ENCODE measurements at places on chromosomes 6 and 20. TPM values are rescaled to one million over a fixed set of nuclear protein-coding genes. Genes with fewer than 3 reads are reported as not detected.

Gene C20orf202
- 0.09 TPM for polyA plus RNA-seq

Gene BMP2
- 14.1 TPM for polyA plus RNA-seq

Gene ARHGAP40
- polyA plus RNA-seq = 0.92 TPM

Gene TMEM244
- not detected for polyA plus RNA-seq

Gene DTNBP1
- polyA plus RNA-seq = 23.3 TPM

Gene SERINC3
- polyA plus RNA-seq = 93.4 TPM

Gene TTPAL
- polyA plus RNA-seq = 3.9 TPM

Gene LGSN
- not detected for polyA plus RNA-seq

Gene EEF1A2
- polyA plus RNA-seq = 5.1 TPM

Gene BHLHE23
- polyA plus RNA-seq = not detected

Gene OOEP
- 0.24 TPM for polyA plus RNA-seq

Gene FOXC1
- polyA plus RNA-seq = 4.2 TPM

Gene ERVFRD-1
- polyA plus RNA-seq = 0.22 TPM

Gene SLC22A2
- 0.05 TPM for polyA plus RNA-seq

Gene MOXD1
- polyA plus RNA-seq = 22.4 TPM

GRCh38 chr20:8492173-8492572 is 360.1 kb downstream of the PLCB1 start:
- no peak for DNase-seq

GRCh38 chr20:53495398-53496092 is 98.1 kb downstream of the ZNF217 start:
- DNase-seq = no peak

DNA sequence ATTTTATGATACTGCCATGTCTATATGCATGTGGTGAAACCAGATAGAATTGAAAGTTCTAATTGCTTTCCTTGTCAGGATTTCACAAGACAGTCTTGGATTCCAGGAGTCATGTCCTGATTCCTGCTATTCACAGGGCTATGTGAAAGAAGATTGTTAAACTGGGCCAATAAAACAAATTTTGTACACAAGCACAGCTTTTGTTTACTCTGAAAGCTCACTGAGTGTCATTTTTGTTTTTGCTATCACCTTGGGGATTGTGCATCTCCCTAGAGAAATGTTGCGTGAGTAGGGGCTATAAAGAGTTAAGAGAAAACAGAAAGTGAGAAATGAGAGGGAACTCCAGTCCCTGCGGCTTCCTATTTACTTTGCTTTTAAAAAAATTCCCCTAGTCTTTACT is 627.5 kb downstream of the PKHD1 start:
- DNase-seq = no peak

DNA sequence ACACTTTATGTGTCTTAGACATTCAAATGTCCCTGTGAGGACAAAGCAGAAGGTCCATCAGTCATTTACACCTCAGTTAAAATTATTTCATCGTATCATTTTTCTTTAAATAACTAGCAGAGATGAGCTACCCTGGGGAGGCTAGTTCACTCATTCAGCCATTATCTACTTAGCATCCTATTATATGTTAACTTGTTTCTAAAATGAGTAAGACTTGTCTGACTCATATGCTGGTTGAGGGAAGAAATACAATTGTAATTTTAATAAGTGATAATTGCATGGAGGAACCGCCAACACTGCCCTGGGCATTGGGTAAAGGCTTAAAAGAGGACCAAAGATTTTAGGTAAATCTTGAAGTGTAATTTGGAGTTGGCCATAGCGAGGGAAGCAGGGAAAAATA is 12.4 kb upstream of the PTPRK start:
- no peak for DNase-seq

- DNase-seq = no peak
Measured at GRCh38 chr6:157710604-157711003, 112.4 kb upstream of the SNX9 start.

DNA sequence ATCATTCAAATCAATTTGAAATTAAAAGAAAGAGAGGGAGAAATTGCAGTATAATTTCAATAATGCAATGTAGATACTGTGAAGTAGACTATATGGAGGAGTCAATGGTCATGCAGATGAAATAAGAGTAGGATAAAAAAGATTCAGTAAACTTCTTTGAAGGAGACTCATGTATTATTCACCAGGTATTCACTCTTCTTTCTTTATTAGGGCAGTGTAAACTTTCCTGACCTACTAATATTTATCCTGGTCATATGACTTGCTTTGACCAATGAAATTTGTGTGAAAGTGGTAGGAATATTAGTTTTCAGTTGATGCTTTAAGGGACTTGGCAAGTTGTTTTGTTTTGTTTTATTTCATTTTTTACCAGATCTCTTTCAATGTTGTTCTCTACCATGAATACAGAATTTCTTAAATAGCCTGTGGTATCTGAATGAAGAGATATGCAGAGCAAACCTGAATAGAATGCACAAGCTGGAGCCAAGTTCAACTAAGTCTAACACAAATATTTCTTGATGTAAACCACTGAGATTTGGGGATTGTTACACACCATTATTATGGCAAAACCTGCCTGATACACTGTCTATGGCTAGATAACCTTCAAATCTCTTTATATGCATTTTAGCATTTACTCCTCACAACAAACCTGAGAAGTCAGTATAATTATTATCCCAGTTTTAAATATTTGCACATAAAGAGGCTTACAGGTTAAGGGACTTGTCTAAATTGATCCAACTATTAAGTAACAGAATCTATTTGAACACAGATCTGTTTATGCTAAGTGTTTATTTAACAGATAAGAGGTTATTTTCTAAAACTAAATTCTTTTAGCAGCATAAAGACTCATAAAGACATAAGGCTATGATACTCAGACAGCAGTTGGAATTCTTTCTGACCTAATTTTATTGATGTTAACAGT is 311.2 kb downstream of the PKHD1 start:
- no peak for DNase-seq

- no peak for DNase-seq
Measured at GRCh38 chr6:35021004-35021403, 120.1 kb downstream of the TCP11 start.

- DNase-seq = no peak
Measured at GRCh38 chr6:38215651-38216311, 396.3 kb downstream of the ZFAND3 start.

- DNase-seq = no peak
Measured at GRCh38 chr20:23092384-23092756, 6.2 kb upstream of the CD93 start.

DNA sequence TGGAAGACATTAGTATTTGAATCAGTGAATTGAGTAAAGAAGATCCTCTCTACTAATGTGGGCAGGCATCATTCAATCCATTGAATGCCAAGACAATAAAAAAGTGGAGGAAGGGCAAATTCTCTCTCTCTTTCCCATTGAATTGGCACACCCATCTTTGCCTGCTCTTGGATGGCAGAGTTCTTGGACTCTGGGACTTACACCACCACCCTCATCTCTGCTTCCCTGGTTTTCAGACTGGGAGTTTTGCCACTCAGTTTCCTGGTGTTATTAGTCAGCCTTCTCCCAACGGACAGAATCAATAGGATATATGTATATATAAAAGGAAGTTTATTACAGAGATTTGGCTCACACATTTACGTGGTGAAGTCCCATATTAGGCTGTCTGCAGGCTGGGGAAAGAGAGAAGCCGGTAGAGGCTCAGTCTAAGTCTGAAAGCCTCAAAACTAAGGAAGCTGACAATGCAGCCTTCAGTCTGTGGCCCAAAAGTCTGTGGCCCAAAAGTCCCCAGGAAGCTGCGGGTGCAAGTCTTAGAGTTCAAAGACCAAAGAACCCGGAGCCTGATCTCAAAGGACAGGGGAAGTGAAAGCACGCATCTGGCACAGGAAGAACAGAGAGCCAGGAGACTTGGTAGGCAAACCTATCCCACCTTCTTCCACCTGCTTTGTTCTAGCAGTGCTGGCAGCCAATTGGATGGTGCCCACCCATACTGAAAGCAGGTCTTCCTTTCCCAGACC is 64.4 kb downstream of the SMPDL3A start:
- no peak for DNase-seq

GRCh38 chr6:107928984-107929383 is 29.0 kb downstream of the SEC63 start:
- no peak for DNase-seq

DNA sequence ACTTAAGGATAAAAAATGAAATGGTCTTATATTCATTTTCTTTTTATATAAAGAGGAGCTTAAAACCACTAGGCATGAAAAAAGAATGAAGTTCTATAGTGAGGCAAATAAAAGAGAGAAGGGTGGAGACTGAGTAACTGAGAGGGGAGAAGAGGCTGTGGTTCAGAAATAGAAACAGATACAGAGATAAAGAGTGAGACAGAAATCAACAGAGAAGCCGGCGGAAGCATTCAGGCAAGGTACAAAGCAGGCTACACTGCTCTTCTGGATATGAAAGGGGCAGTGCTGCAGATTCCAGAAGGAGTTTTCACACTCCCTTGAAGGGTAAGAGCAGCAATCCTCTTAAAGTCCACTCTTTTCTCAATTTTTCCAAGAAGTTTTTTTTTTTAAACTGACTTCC is 29.9 kb downstream of the NFATC2 start:
- no peak for DNase-seq

GRCh38 chr20:23832775-23833513 is 6.4 kb upstream of the CST2 start:
- no peak for DNase-seq

- no peak for DNase-seq
Measured at GRCh38 chr6:131765804-131766135, 42.0 kb upstream of the ENPP1 start.

DNA sequence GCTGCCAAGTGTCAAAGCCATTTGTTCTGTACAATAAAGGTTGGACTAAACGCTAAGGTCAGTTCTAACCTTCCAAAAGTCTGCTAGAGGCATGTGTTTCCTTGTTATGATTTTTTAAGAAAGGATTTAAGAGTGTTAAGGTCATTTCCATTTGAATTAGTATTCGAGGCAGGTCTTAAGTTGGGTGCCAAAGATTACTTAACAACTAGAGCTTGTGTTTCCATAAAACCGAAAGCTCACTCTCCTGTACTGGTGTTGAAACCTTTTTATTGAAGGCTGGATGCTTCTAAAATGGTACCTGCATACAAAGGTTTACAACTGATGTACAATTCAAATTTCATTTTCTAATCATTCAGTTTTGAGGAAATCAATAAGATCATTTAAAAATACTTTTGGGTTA is 82.4 kb downstream of the RNF144B start:
- no peak for DNase-seq

DNA sequence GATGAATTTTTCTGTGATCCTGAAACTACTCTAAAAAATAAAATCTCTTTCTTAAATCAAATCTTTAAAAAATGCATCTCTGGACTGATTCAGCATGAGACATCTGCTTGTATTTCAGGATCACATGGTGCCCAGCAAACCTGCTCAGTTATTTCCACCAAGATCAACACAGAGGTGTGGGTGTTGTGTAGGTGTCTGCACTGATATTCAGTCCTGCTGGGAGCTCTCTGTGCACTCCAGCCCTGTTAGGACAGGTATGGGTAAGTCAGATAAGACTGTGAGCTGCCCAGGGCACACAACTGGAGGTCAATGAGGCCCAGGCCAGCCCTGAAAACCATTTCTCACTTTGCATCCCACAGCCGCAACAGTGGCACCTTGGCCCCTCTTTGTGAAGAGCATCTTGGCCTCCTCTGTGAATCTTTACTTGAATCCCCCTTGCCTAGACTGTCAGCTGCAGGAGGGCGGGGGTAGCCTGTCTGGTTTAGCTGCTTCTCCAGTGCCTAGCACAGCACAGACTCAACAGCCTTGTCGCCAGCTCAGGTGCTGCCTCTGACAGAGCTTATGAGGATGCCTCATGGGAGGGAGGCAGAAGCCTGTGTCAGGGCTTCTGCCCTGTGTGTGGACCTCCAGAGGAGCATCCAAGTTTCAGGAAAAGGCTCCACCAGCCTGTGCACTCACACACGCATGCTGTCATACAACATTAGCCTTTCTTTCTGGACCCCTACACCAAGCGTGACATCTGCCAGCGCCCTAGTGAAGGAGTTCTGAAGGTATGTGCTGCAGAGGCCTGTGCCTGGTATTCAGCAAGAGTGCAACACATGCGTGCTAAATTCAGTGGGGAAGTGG is 187.6 kb upstream of the CST7 start:
- no peak for DNase-seq

- no peak for DNase-seq
Measured at GRCh38 chr6:128415387-128415786, 105.0 kb downstream of the PTPRK start.

- DNase-seq = no peak
Measured at GRCh38 chr6:12494161-12494560, 204.0 kb downstream of the EDN1 start.

DNA sequence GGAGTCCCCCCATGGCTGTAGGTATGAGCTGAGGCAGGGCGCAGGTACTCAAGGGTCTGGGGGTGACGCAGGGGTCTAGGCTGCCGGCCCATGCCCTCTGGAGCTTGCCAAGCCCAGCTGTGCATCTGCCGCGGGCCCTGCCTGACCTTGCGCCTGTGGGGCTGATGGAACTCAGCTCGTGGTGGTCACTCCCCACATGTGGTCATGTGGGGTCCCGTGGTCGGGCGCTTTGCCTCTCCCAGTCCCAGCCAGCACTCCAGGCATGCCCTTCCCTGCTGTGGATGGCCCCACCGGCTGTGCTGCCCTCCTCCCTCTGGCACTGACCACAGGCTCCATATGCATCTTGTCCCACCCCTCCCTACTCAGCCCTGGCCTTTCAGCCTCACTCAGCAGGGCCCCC is 57.3 kb downstream of the RPP40 start:
- no peak for DNase-seq

GRCh38 chr6:21225912-21226311 is 367.6 kb upstream of the SOX4 start:
- no peak for DNase-seq

DNA sequence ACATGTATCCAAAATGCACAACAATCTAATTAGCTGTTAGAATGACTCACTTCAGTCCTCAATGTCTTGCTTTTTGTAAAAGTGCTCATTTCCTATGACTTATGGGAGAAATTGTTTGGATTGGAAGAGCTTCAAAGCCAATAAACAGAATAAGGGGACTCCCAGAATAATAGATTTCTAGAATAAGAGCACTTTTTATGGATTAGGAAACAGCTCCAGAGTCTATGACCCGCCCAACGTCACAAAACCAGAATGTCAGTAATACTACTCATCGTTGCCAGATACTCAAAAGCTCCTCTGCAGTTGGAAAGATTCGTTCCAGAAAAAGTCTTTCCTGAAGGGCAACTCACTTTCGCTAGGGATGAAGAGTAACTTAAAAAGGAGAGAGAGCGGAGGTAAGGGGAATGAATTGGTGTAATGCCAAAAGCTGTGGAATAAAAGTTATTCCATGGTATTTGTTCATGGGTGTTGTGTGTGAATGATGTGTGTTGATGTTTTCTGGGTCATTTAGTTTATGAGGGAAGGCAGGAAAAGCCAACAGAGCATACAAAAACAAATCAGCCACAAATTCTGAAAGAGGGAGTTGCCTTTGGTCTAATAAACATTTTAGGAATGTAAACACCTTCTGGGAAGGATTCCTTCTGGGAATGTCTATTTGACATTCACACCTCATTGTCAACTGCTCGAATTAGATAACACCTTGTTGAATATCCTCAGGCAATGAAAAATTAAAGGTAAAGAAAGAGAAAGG is 64.6 kb downstream of the SYNE1 start:
- no peak for DNase-seq

DNA sequence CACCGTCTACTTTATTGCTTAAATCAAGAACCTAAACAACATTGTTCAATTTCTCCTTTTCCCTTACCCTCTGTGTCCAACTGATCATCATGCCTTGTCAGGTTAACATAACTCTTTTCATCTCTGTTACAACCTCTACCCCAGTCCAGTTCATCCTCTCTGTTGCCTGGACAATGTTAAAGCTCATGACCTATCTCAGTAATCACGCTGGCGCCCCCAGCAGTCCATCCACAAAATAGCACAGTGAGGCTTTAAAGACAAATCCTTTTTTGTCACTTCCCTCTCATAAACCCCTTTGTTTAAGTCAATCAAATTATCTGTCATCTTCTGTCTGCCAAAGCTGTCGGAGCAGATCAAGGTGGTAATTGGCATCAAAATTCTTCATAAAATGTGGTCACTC is 140.1 kb downstream of the QKI start:
- DNase-seq = no peak
